ENCODE measurements at places on chromosomes 16 and 17.

GRCh38 chr17:76948726-76949342, 80.6 kb downstream of the MGAT5B start:
- no peak for DNase-seq

- DNase-seq, result no peak
Measured at GRCh38 chr16:78060809-78061208, 38.5 kb downstream of the CLEC3A start.

DNA sequence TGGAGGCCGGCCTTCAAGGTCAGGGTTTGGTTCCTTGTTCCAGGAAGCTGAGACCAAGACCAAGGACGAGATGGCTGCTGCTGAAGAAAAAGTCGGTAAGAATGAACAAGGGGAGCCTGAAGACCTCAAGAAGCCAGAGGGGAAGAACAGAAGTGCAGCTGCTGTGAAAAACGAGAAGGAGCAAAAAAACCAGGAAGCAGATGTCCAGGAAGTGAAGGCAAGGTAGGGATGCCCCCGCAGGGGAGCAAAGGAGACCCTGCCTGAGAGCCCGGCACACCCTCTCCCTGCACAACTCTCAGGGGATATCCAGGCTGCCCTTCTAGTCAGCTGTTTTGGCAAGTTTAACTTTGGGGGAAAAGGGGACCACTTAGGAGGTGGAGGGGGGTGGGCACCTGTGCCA, 29.0 kb downstream of the RNF213 start:
- DNase-seq, result no peak

GRCh38 chr16:86455640-86456039, 54.7 kb upstream of the FOXF1 start:
- no peak for DNase-seq

DNA sequence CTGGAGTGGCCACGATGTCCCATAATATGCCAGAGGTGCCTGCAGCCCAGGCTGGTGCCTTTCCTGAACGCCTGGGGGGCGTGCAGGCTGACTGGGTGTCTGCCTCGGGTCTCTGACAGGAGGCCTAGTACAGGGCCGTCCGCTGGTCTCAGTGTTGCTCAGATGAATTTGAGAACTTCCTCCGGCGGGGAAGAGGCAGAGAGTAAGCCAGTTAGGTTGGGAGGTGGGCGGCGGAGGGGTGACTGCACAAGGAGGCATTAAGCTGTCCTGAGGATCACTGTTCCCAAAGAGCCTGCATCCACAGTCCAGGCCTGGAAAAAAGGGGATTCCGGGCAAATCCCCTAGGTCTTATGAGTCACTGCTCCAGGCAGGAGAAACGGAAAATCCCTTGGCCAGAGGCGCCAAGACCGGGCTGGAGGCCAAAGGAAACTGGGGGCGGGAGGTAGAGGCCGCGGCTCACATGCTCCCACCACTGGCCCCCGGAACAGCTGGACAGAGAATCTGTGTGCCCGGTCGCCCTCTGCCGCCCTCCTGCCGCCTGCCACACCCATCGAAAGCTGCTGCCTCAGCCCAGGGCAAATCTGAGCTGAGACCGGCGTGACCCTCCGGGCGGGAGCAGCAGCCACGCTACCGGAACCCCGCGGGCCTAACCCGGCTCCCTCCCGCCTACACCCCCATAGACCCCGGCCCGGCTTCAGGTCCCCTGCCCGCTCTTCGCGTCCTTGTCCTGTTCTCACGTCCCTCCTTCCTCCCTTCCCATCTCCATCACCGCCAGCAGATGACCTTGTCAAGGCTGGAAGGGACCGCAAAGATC, 1.2 kb downstream of the TRIM47 start:
- DNase-seq, result peak; percentile 26

DNA sequence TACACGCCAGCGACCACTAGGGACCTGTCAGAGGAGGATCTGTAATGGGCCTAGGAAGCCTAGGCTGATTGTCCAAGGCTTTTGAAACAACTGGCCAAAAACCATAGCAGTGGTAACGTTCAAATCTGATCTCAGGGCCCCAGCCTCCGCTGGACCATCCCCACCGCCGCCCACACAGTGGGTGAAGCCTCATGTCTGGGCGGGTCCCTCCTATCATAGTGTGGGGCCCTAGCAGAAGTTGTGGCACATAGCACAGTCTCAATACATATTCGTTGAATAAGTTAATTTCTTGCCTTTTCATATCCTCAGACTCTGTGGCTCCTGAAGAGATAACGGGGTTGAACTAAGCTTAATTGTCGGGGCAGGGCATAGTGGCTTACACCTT, 818 bp downstream of the DPH1 start:
- no peak for DNase-seq

DNA sequence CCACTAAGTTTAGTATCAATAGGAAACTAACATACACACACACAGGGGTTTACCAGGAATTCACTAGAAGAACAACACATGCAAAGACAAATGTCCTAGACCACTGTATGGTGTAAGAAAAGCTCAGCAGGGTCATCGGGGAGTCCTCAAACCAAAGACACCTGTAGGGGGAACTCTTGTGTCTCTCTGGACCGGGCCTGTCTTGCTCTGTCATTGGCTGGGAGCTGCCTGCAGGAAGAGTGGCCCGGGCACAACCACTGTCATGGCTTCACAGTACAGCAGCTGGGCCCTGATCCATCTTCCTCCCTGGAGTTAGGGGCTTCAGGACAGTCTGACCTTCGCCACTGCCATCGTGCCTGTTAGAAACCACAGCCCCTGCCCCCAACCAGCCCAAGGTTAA, 263.6 kb upstream of the DYNLRB2 start:
- no peak for DNase-seq

DNA sequence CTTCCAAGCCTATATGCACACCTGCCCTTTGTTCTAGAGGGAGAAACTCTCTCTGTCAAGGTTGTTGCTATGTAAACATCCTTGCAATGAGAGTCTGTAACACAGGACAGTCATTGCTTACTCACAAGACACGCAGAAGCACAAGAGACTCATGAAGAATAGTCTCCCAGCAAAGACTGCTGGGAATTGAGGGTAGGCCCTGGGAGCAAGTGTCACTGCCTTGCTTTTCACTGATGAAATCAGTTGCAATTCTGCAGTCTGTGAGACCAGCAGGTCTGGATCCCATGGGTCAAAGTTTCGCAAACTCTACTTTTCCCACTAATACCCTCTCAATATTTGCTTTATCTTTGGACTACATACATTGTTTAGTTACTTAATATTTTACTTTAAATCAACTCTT, 177.4 kb downstream of the FTO start:
- no peak for DNase-seq

- DNase-seq, result no peak
Measured at GRCh38 chr16:50603206-50604064, 55.2 kb downstream of the NKD1 start.

DNA sequence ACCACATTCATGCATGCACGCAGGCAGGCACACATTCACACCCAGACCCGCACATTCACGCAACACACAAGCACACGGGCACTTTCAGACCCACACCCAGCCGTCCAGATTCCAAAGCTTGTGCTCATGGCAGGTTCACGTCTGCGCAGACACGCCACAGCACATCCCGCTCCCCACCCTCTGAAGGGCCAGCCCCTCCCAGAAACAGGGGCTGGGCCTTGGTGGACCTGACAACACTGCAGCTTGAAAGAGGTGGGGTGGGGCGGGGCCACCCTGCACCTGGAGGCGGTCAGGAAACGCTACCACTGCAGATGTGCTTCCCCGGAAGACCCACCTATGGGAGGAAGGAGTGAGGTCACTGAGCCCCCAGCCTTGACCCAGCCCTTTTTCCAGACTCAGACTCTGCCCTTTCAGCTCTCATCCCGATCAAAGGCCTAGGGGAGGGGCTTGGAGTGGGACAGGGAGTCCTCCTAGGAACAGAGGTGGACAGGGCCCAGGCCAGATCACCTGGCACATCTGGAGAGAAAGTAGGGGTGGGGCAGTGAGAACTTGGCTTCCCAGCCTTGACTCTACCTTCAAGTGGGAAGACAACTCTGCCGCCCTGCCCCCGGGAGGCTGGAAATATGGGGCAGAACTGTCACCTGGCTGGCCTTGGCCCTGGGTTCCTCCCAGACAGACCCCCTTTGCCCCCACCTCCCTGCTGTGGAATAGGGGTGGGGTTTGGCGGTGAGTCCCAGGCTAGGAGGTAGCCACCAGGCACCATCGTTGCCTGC, 11.0 kb downstream of the P3H4 start:
- DNase-seq, result no peak

GRCh38 chr16:68444056-68444657, 4.2 kb downstream of the SMPD3 start:
- no peak for DNase-seq

- DNase-seq, result no peak
Measured at GRCh38 chr17:48229936-48230335, 122.4 kb downstream of the SNX11 start.

DNA sequence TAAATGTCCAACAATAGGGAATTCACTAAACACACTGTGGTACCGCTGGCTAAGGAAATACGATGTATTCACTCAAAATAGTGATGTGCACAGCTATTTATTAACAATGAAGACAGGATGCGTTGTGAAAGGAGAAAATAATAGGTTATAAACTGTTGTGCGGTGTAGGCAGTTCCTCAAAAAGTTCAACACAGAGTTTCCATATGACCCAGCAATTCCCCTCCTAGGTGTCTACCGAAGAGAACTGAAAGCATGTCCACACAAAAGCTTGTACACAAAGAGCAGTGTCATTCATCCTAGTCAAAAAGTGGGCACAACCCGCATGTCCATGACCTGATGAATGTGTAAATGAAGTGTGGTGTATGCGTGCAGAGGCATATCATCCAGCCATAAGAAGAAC, 1.2 kb upstream of the CES1 start:
- no peak for DNase-seq

- DNase-seq, result no peak
Measured at GRCh38 chr17:81012574-81013447, 21.2 kb downstream of the CHMP6 start.

DNA sequence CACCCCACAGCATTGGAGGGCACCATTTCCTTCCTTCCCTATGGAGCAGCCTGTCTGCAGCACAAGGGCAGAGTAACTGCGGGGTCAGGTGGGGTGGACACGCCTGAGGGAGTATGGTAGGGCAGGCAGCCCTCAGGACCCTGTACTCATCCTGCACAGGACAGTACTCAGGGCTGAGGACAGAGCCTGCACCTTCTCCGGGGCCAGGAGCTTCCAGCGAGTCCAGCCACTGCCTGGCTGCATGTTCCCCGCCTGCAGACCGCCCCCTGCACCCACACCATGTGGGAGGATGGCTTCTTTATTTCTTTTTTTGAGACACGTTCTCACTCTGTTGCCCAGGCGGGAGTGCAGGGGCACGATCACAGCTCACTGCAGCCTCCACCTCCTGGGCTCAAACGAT, 47.6 kb upstream of the CDC42EP4 start:
- DNase-seq, result no peak

- no peak for DNase-seq
Measured at GRCh38 chr17:80890196-80890920, 101.3 kb upstream of the CHMP6 start.

DNA sequence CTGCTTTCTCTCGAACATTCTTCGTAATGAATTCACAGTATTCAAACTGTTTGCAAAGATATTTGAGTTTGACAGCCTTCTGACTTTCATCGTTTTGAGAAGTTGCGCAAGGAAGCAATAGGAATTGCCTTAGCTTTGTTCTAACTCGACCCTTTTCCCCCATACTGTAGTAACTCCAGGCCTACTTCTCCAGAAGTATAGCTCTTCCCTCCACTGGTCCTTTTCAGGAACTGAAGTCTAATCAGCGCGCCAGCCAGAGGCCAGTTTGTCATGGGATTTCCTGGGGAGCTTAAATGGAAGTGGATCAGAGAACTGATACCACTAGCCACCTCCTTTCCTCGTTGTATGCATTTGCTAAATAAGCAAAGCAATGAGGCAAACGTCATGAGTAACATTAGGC, 27.9 kb downstream of the CDR2 start:
- DNase-seq, result no peak

- no peak for DNase-seq
Measured at GRCh38 chr17:1936766-1937165, 88.4 kb downstream of the RTN4RL1 start.

DNA sequence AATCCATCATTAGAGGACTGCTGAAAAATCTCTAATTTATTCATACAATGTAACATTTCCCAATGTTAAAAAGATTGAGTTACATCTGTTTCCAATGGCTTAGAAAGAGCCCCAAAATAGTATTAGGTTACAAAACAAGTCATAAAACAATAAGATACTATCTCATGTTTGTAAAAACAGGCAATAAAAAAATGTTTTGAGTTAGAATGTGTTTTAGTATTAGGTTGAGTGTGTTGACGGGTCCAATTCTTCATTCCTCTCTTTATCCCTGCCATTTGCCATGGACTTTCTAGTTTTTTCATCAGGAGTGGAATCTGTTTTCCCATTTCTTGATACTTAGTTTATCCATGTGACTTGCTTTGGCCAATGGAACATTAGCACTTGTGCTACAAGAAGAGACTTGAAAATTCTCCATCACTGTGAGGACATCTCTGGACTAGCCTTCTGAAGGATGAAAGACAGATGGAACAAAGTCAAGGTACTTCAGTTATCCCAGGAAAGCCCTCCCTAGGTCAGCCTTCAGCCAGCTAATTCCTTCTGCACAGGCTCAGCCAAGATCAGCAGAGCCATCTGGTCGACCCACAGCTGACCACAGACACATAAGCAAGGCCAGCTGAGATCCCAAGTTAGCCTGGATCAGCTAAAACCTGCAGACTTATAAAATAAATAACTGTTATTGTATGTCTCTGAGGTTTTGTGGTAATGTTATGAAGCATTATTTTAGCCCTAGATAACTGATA, 83.3 kb downstream of the HS3ST3A1 start:
- DNase-seq, result no peak

- no peak for DNase-seq
Measured at GRCh38 chr17:9208381-9209105, 187.2 kb downstream of the NTN1 start.

DNA sequence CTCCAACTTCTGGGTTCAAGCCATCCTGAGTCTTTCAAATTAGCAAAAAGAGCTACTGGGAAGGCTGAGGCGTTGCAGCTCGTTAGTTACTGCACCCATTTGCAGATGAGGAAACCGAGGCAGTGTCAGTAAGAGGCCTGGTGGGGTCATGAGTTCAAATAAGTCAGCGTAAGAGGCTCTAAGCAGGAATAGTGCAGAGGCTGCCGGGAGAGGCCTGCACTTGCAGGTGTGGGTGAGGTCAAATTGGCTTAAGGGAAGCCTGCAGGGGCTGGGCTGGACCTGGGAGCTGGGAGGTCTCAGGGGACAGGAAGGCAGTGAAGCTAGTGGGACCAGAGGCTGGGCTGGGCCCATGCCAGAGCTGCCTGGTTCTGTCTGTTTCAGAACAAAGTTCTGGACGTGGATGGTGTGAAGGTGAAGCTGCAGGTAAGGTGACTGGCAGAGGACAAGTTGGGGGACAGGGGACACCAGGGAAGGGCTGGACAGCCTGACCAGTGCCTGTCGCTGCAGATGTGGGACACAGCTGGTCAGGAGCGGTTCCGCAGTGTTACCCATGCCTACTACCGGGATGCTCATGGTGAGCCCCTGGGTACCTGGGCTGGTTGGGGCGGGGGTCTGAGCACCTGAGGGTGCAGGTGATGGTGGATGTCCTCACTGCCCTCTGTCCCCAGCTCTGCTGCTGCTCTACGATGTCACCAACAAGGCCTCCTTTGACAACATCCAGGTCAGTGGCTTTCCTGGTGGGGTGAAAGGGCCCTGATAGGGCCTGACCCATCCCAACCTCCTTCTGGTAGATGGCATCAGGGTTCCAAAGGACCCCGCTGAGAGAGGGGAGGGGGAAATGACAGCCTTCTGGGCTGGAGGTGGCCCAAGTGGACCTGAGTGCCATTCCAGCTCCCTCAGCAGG, 3.0 kb downstream of the RAB26 start:
- DNase-seq, result no peak

GRCh38 chr17:41510251-41511065, 5.0 kb upstream of the KRT13 start:
- DNase-seq, result no peak
